ENCODE measurements at places on chromosomes 16 and 17.

GRCh38 chr16:8720080-8720966 lies 45.9 kb downstream of the ABAT start:
- DNase-seq: no peak

DNA sequence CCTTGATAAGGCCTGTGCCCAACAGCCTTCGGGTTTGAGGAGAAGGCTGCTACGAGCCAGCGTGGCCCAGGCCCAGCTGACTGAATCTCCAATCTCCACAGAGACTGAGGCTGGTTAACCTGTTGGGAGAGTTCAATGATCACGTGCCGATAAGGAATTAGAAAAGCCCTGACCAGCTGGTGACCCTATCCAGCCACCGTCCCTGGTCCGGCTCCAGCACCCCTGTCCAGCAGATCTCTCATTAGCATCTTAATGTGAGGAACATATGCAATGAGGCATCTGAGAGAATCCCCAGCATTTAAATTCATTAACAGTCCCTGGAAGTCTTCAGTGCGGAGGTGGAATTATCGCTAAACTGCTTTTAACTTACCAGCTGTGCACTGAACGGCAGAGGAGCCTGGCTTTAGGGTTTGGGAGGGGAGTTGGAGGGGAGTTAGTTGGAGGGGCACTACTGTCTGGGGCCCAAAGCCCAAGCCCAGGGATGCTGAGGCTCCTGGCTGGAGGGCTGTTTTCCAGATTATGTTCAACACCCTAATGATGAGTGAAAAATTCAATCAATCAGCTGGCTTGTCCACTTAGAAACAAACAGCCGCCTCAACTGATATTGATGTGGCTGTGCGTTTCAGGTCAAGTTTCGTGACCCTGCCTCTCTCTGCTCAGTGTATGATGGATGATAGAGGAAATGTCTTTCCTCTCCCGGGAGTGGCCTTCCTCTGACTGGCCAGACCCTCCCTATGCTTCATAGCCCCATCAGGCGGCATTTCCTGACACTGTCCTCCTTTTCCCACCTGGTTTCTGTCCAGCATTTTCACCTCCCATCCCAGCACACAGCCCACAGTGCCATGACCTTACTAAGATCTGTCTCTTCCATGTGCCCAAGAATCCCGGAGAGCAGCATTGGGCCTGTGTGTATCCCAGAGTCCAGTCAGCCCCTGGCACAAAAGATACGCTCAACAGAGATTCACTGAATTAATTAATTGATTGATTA lies 184.5 kb downstream of the CCT6B start:
- no peak for DNase-seq

DNA sequence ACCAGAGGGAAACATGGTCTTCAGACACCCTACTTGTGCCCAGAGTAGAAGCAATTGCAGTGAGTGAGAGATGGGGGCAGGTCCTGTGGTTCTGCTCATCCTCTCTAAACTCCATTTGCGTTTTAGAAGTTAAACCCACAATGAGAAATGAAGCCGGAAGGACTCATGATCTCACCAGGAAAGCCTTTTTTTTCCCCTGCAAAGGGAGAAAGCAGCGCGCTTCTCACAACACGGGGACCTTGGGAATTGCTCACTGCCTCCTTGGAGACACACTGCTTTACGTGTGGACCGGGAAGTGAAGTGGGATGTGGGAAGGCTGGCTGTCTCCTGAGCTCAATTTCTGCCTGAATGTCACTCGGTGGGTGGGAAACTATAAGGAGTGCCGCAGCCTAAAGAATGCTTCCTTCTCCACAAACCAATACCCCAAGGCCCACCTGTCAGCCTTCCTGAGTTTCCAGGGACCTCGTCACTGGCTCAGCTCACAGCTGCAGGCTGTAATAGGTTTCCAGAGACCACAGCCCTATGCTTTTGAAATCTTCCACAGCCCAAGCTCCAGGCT lies 365.4 kb downstream of the XYLT1 start:
- DNase-seq: no peak

- DNase-seq: no peak
These were observed 11.3 kb downstream of the PRSS22 start for GRCh38 chr16:2846511-2847310.

DNA sequence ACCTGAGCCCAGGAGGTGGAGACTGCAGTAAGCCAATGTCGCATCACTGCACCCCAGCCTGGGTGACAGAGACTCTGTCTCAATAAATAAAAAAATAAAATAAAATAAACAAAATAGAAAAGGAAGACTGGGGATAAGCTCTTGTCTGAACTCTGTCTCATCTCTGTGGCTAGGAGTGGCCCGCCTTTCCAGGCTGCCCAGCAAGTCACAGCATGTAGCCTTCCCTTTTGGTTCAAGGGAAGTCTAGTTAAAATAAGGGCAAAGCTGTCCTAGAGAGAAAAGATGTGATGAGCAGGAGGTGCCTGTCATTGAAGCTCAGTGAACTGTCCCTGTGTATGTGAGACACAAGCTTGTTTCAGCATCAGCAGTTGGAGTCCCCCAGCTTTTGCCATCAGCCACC lies 2.7 kb upstream of the GFAP start:
- DNase-seq: no peak

- no peak for DNase-seq
These were observed 132.4 kb downstream of the MAF start for GRCh38 chr16:79468121-79468552.

GRCh38 chr17:42676424-42677011 lies at the start of gene PLEKHH3:
Gene PLEKHH3 (minus strand): TSS chr17:42676994. CDS start chr17:42676563, 431 bp downstream.
- no peak for DNase-seq

GRCh38 chr17:63911041-63911635 lies at the start of gene CSHL1:
Gene CSHL1 (minus strand): TSS chr17:63911258. CDS start chr17:63911196, 62 bp downstream.
- DNase-seq: no peak

DNA sequence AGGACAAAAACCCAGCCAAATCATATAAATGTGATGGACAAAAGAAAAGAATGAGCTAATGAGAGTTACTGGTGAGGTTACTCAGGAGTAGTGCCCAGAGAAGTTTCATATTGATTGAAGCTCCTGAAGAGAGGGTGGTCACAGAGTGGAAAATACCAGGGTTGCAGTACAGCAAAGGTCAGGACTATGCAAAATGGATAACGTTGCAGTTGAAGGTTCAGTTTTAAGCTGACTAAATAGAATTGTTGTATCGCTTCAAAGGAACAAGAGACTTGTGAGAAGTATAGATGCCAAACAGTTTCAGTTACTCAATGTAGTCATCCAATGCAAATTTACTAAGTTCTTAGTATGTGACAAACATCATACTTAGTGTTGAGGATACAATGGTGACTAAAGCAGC lies 47.1 kb downstream of the ABCA8 start:
- DNase-seq: no peak

DNA sequence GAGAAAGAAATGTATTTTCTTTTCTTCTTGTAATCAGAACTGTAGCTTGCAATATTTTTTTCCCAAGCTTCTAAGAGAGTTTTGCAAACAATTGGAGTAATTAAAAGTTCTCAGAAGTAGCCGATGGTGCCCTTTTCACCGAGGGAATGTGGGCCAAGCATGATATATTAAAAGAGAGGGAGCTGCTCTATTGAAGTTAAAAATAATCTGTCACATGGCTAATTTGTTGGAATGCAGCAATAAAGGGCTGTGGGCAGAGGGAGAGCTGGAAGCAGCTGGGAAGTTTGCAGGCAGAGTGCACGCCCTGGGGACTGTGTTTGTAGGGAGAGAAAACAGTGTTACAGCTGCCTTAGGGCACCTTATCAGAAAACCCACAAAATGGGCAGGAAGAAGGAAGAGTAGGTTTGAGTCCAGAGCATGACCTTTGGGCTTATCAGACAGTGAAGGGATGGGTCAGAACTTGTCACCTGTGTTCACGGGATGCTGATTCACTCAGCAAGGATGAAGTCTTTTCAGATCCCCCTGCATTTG lies 18.5 kb upstream of the TERF2 start:
- DNase-seq: no peak

- DNase-seq: no peak
These were observed 81.5 kb downstream of the TUBD1 start for GRCh38 chr17:59811209-59811608.

DNA sequence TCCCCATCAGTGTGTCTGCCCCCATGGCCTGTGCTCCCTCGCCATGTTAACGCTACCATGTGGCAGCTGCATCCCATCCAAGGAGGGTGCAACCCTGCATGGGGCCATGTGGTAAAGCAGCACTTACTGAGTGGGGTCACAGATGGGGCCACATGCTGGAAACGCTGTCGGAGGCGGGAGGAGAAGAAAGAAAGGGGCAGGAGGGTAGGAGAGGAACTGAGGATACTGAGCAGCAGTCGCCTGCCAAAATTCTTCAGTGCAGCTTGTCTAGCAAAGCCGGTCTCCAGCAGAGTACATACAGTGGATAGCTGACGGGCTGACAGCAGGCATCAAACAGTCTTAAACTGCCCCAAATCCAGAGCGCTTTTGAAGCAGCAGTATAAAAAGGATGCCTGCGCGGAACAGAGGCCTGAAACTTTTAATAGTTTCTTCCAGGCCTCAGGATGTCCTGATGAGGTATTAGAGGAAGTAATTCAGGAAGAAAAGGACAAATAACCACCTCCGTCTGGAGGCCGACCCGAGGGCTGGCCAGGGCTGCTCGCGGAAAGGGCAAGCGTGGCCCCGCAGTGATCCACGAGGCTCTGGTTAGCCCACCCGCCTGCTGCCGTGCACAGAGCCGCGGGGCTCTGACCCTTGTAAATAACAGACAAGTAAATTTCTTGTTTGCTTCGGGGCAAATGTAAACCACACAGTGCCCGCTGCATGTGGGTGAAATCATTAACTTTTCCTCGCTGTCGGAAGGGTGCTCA lies 149.0 kb downstream of the CCDC182 start:
- DNase-seq: no peak

GRCh38 chr17:71329310-71330098 lies 791.3 kb upstream of the SOX9 start:
- DNase-seq: no peak

DNA sequence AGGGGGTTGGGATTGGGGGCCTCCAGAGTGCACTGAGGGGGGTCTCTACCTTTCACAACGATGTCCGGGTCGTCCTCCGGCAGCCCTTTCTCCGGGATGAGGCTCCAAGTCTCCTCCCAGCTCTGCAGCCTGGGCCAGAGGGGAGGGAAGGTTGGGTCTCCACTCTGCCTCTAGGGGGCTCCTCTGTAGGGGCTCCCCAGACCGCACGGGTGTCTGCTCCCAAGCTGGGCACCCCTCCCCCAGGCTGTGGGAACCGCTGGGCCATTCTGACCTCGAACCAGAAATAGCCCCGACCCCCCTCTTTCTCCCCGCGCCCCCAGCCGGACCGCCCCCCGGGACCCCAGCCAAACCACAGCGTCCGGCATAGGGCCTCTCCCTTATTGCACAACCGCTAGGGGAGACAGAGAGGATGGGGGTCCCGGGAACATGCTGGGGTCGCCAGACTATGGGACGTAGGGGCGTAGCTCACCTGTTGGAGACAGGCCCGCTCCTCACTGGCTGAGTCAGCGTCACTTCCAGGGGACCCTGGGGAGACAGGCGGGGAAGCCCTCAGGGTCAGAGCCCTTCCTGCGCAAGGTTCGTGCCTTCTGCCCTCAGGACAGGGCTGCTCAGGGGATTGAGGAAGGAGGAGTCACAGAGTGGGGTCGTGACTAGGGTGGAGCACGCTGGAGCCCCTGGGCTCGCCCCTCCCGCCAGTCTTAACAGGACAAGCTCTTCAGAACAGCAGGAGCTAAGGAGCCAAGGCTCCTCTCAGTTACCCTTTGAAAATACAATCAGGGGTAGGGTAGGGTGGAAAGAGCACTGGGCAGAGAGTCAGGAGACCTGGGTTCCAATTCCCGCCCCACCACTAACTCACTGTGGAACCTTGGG lies 2.7 kb downstream of the PLEKHH3 start:
- DNase-seq: no peak

- no peak for DNase-seq
These were observed 48.9 kb upstream of the DOC2B start for GRCh38 chr17:230395-230770.

GRCh38 chr17:1617620-1618174 lies 10.9 kb downstream of the SLC43A2 start:
- no peak for DNase-seq

- DNase-seq: no peak
These were observed 21.5 kb upstream of the CD300E start for GRCh38 chr17:74645010-74645409.

DNA sequence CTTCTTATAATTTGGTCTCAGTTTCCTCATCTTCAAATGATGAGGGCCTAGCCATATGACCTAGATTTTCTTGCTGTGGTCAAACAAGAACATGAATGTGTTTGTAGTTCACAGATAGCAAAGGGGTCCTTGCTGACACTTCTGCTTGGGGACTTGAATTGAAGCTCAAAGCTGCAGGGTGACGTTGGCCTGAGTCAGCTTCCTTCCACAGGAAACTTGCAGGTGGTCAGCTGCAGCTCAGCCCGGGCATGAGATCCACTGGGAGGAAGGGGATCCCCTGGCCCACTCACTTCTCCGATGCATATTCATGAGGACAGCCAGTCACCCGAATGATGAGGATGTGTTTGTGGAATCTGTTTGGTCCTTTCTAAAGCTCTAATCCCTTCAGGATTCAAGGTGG lies 42.6 kb upstream of the AXIN2 start:
- no peak for DNase-seq

DNA sequence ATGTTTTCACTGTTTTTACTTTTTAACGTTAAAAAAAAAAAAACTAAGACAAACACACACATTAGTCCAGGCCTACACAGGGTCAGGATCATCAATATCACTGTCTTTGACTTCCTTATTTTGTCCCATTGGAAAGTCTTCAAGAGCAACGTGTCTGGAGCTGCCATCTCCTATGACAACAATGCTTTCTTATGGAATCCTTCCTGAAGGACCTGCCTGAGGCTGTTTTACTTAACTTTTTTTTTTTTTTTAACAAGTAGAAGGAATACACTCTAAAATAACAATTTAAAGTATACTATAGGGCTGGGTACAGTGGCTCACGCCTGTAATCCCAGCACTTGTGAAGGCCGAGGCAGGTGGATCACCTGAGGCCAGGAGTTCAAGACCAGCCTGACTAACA lies 71.8 kb upstream of the BCAR1 start:
- no peak for DNase-seq

- DNase-seq: no peak
These were observed 129.9 kb downstream of the RAP1GAP2 start for GRCh38 chr17:2926019-2926650.

DNA sequence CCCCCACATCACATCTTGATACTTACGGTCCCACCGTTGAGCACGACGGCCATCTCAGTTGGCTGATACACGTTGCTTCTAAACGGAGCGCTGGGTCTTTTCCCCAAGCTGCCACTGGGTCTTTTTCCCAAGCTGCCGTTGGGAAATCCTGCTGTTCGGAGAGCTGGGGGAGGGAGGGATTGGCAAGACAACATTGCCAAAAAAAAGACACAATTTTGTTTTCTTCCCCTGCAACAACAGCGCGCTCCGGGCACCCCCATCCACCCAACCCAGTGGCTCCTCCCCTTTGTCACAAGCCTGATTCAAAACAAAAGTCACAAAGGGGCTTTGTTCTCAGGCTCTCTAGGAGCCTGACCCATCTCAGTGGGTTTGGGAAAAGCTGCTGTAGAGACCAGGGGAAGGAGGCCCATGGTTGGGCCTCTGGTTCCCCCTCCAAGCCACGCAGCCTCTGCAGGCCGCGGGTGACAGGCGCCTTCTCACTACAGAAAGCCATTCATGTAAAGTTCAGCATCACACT lies 22.8 kb downstream of the GPRC5B start:
- no peak for DNase-seq

GRCh38 chr17:56602292-56603130 lies 9.0 kb downstream of the NOG start:
- no peak for DNase-seq

Data from stimulated activated CD4-positive, alpha-beta T cell treated with anti-CD3 and anti-CD28 coated beads, Interleukin-15, amount 100 ng/mL, for 1 hour (primary cell).